ENCODE measurements at places on chromosomes 2 and 18.

GRCh38 chr2:161017780-161018470 is 142.3 kb upstream of the TANK start:
- no peak for DNase-seq

DNA sequence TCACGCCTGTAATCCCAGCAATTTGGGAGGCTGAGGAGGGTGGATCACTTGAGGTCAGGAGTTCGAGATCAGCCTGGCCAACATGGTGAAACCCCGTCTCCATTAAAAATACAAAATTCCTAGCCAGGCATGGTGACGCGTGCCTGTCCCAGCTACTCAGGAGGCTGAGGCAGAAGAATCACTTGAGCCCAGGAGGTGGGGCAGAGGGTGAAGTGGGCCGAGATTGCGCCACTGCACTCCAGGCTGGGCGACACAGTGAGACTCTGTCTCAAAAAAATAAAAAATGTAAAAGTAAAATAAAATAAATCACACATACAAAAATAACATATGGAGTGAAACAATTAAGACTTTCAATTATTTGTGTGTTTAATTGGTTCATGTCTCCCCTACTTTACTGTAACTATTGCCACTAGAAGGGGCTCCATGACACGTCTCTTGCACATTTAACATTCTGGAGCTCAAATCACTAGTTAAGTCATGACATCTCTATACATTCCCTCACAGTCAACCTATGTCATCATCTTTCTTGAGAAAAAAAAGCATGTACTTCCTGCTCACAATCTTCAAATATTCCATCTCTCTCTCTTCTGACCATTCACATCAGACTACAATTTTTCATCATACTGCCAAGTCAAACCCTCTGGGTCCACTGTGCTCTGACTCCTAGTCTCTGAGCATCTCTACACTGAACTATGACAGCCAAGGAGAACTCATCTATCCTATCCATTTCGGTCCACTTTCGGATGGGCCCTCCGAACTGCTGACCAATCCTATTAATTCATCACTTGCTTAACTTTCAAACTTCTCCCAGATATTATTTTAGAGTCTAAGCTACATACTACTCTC is 6.7 kb downstream of the GFPT1 start:
- no peak for DNase-seq

- no peak for DNase-seq
Measured at GRCh38 chr2:151792589-151792988, 35.6 kb downstream of the ARL5A start.

GRCh38 chr2:201237486-201238123 is 22.7 kb upstream of the CASP8 start:
- DNase-seq = peak; percentile 63

DNA sequence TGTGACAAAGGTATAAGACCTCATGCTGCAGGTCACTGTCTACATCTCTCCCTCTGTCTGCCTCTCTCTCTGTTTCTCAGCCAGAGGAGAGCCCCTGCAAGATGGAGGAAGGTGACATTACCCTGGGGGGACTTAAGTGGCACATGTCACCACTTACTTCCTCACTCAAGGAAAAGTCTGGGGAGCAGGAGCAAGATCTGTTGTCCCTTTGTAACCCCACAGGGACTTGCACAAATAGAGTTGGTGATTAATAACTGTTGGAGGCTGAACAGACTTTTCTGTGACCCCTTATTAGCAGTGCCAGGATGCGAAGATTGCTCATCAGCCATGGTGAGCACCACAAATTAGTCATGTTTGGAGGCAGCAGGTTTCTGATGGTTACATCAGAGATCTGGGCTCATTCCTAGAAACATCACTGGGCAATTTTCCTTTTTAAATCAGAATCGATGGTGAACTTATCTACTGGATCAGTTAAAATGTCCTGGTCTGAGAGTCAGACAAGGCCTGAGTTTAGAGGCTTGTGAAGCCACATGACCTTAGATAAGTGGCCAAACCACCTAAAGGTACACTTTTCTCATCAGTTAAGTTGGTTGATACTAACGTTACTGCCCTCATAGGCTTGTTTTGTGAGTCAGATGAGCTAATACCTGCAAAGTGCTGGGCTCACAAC is 81.2 kb upstream of the LTBP1 start:
- no peak for DNase-seq

GRCh38 chr18:31776093-31776492 is 15.4 kb upstream of the SLC25A52 start:
- no peak for DNase-seq

DNA sequence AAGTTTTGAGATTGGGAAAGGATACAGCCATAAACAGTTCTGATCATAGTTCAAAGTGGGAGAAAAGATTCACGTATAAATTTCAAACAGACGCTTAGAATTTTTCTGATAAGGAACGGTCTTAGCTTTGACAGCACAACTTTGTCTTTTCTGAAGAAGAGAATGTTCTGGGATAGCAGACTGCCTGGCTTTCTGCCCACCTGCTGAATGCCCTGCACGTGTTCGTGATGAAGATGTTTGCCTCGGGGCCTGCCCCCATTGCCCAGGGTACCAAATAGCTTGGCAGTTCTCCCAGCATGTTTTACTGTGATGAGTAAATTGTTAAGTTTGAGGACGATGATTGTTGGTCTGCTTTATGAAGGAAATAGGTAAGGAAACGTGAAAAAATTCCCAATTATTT is 4.6 kb downstream of the MRPL33 start:
- no peak for DNase-seq

DNA sequence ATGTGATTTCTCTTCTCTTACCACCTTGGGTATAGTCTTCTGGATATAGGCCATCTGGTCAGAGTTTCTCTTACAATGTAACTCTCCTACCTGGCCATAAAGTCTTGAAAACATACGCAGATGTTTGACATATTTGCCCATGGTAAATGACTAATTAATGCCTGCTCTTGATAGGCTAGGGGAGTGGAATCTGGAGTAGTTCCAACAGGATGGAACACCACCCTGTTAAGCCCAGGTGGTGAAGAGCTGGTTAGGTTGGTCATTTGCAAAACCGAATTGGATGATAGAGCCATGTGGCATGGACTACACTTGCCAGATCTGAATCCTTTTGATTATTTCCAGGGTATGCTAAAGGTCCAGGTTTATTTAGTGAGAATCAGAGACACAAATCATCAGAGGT is 36.5 kb downstream of the HADHB start:
- no peak for DNase-seq

DNA sequence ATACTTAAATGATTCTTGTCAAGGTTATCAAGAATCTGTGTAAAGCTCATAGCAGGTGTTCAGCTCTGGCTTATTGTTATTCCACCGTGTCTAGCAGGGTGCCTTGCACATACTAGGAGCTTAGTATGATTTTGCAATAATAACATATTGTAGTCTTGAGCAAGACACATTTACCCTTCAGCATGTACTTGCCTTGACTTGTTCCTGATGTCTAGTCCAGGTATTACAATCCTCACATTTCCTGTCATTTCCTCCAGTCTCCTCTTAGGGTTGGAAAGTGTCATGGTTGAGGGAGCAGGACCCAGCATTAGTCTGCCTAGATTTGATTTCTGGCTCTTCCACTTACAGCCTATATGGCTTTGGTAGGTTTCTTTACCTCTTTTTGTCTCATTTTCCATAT is 246.1 kb downstream of the RAD51AP2 start:
- DNase-seq = no peak

DNA sequence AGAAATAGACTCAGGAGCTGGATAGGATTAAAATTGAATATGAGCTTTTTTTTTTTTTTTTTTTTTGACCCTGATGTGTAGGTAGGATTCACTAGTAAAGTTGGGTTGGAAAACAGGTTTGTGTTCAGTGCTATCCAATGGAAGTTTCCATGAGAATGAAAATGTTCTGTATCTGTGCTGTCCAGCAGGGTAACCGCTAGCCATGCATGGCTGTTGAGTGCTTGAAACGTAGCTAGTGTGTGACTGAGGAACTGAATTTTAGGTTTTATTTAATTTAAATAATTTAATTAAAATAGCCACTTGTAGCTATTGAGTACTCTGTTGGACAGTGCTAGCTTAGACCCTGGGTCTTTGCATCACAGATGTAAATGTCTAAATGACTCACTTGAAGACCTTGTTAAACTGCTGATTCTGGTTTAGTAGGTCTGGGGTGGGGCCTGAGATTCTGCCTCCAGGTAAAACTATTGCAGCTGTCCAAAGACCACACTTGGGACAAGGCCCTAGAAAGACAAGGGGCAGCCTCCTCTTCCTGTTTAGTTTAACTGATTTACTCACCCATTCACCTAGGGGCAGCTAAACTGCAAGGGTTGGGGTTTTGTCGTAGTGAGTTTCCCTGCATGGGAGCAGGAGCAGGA is 84.7 kb upstream of the STON1 start:
- DNase-seq = no peak

DNA sequence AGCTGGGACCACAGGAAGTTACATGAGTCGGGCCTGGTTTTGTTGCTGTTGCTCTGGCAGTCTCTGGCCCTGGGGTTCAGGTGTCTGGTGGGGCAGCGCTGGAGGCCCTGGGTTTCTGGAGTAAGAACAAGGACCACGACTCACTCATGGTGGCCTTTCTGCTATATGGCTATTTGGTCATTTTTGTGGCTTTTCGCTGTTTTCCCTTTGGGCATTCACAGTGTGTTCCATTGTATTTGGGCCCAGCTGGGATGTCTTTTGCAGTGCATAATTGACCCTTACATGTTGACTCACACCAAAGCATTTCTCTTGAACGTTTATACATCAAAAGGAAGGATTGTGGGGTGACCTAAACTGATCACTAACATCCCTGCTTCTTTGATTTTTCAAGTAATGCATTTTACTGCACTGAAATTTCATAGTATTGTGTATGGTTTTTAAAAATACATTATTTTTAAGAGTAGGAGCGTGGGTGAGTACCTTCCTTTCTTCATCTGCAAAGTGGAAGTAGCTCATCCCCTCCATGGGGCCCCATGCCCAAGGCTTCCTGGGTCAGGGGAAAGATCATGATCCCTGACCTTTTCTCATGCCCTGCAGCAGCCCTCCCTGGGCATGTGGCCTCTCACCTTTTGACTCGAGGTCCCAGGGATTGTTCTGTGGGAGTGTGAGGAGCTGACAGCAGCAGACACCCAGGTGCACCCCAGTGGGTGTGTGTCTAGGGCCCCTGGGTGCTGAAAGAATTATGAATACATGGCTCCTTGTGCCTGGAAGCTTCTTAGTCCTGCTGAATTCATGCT is 225.5 kb downstream of the AGAP1 start:
- no peak for DNase-seq

- DNase-seq = no peak
Measured at GRCh38 chr2:74439373-74439772, 2.4 kb downstream of the RTKN start.

DNA sequence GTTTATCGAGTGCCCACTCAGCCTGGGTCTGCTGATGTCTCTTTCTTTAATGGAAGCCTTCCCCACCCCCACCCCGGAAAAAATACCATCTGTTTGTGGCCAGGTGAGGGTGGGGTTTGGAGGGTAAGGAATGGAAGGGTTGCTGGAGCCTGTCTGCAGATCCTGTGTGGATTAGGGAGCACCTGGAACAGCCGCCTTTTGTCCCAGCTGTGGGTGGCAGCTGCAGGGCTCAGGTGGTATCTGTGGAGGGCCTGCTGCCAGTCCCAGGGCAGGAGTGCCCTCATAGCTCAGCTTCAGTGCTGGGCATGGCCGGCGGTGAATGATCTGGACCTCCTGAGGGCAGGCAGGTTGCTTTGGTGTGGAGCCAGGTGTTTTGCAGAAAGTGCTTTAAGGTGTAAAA is 45.3 kb downstream of the IMPA2 start:
- no peak for DNase-seq

DNA sequence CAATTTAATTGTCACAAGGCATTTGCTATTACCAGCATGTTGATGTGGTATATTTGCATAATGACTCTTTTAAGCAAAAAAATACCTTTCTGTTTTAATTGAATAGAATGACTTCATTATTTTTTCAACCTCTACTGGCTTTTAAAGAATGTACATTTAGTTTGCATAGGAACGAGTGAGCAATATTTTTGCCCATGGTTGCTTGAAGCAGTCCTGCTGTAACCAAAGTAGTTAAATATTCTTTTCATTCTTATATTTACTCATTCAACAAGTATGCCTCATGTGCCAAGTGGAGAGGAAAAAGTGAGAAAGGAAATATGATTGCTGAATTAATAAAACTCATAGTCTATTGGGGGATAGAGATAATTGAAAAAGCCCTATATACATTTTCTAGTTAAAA is 184.7 kb downstream of the DSEL start:
- no peak for DNase-seq

GRCh38 chr2:7878786-7879482 is 802.9 kb upstream of the ID2 start:
- DNase-seq = no peak
